ENCODE measurements at places on chromosomes 5 and 9.

DNA sequence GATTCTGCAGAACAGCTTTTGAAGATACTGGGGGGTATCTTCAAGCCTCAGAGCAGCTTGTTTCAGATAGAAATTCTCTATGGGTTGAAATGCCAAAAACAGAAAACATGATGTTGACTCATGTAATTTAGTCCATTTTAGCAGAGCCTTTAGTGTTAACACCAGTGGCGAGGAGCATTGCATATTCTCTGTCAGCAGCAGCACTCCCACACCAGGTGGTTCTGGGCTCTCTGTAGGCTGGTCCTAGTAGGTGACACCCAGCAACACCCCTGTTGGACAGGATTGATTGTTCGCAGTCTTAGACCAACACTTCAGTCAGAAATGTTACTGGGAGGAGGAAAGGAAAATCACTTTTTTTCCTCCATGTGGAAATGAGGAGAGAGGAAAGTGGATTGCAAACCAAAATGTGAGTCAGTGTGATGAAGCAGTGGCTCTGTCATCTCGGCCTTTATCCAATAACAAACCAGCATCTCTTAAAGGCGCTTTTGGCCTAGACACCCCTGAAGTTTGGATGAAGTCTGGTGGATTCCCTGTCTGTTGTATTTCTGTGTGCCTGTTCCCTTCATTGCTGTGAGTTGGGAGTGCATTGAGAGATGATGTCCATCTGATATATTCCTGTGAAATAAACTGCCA lies 16.8 kb downstream of the SLC46A2 start:
- DNase-seq = no peak

GRCh38 chr9:91253488-91253887 lies 108.2 kb downstream of the AUH start:
- DNase-seq = peak; percentile 25

DNA sequence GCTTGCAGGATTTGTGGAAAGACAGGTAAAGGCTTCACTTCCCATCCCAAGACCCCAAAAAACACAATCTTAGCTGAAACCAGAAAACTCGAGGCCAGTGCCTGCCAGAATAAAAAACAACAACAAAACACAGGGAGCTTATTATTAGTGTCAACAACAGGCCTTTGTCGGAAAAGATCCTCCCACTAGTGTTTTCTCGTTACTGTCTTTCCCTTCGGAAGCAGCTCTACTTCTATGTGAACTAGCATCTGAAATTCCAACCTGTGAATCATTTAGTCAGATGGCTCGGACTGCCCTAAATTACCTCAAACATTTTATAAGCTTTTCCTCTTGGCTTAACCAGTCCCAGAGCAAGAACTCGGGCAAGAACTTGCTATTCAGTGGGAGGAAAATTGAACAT lies 122.2 kb upstream of the GNA14 start:
- DNase-seq = no peak

DNA sequence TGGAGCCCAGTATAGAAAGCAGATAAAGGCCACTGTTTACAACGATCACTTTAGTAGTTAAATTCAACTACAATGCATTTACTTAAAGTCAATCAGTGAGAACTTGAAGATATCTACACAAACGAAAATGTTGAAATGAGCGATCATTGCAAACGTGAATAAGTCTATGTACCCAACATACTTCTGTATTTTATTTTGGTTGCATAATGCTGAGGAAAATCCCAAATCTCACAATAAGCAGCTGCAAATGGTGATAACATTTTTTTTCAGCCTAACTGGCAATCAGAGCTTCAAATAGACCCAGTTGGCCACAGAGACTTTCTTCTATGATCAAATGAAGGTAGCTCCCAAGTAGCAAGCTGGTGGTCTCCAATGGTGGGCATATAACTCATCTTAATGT lies 32.1 kb downstream of the PDGFRB start:
- DNase-seq = no peak

DNA sequence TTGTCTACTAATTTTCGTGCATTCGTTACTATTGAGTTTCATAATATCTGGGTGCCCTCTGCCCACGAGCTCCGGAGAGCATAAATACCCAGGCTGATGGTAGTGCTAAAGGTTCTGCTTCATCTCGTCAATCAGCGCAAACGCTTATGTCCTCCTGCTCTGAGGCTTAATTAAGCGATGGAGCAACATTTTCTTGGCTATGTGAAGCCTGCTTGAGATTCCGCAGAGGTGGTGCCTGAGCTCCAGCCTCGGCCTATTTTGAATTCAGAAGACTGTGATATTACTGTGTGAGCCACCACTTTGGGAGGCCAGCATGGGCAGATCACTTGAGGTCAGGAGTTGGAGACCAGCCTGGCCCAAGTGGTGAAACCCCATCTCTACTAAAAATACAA lies 44.8 kb downstream of the ANXA2R start:
- DNase-seq = no peak

Data from RWPE1 (cell line).